ENCODE measurements at places on chromosomes 7 and 10.

- H3K27ac ChIP-seq: no peak overlapping the region
- no peaks in the 10 kb centered on the region for H3K27me3 ChIP-seq
These were observed 153.0 kb downstream of the PLCE1 start for GRCh38 chr10:94146746-94147145.

GRCh38 chr10:103265717-103266329, 11.1 kb upstream of the INA start:
- no peak overlapping the region for H3K4me3 ChIP-seq
- peaks cover 44% of the 10 kb centered on the region for H3K27me3 ChIP-seq
- H3K4me1 ChIP-seq: no peaks in the 10 kb centered on the region
- peak; percentile 72 for DNase-seq
- H3K36me3 ChIP-seq: peaks cover 2% of the 10 kb centered on the region
- no peak overlapping the region for H3K27ac ChIP-seq

- no peak overlapping the region for H3K4me3 ChIP-seq
- no peak for DNase-seq
- H3K4me1 ChIP-seq: no peaks in the 10 kb centered on the region
These were observed 37.6 kb downstream of the ARHGAP21 start for GRCh38 chr10:24685958-24686540.

GRCh38 chr7:157818701-157819454, 482.1 kb downstream of the DNAJB6 start:
- no peak for DNase-seq
- H3K27me3 ChIP-seq: no peaks in the 10 kb centered on the region
- H3K27ac ChIP-seq: no peak overlapping the region
- H3K36me3 ChIP-seq: no peaks in the 10 kb centered on the region

- no peak overlapping the region for H3K4me3 ChIP-seq
- DNase-seq: no peak
- H3K27ac ChIP-seq: no peak overlapping the region
These were observed 692.3 kb upstream of the GALNT17 start for GRCh38 chr7:70439651-70440050.

DNA sequence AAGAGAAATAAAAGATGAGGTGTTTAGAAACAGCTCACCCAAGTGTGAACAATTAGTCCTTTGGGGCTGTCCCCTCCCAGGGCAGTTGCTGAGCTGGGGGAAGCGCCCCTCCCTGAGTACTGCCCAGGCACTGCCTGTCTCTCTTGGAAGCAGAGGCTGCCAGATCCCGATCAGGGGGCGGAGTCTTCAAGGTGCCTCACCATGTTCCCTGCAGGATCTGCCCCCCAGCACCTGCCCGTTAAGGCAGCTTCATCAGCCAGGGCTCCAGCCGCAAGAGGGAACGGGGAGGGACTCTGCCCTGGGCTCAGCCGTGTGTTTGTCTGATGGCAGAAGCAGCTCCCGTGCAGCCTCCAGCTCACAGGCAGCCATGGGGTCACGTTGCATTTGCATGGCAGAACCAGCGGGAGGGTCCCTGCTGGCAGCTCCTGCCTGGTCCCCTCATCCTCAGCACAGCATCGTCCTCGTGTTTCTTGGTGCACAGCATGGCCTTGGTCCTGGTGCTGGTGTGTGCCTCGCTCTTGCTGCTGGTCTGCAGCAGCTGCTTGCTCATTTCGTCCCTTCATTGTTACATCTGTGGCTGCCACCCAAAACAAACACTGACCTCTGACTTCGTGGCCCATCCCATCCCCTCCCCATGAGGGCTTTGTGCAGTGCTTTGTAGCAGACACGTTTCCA, 10.7 kb upstream of the DPYSL4 start:
- DNase-seq: peak; percentile 16
- peaks cover 61% of the 10 kb centered on the region for H3K27me3 ChIP-seq
- H3K27ac ChIP-seq: no peak overlapping the region
- no peaks in the 10 kb centered on the region for H3K36me3 ChIP-seq
- H3K4me3 ChIP-seq: peak overlapping the region; percentile 35

- no peaks in the 10 kb centered on the region for H3K27me3 ChIP-seq
- no peak for DNase-seq
- no peak overlapping the region for H3K4me3 ChIP-seq
- H3K36me3 ChIP-seq: no peaks in the 10 kb centered on the region
These were observed 38.2 kb upstream of the BET1 start for GRCh38 chr7:94042381-94042780.

GRCh38 chr10:133347710-133348517, 741 bp downstream of the PRAP1 start:
- H3K27ac ChIP-seq: no peak overlapping the region
- DNase-seq: no peak
- H3K27me3 ChIP-seq: peaks cover 20% of the 10 kb centered on the region
- H3K36me3 ChIP-seq: peaks cover 2% of the 10 kb centered on the region

- peaks cover 3% of the 10 kb centered on the region for H3K4me1 ChIP-seq
- H3K4me3 ChIP-seq: no peak overlapping the region
- no peak for DNase-seq
These were observed 30.1 kb downstream of the TNS3 start for GRCh38 chr7:47551668-47552440.

DNA sequence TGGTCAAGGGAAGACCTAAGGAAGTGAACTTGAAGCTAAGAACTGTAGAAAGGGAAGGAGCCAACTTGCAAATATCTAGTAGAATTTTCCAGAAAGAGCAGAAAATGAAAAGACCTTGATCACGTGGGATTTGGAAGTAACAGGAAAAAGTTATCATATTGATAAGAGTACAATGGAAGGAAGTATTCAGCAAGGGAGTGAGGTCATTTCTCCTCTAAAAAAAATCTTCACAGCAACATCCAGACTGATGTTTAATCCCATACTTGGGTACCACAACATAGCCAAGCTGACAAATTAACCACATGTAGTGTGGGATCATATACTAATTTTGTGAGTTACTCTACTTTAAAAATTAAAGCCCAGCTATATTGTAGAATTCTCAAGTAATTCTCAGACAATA, 207.0 kb upstream of the CXCL12 start:
- H3K27ac ChIP-seq: no peak overlapping the region
- peaks cover 6% of the 10 kb centered on the region for H3K27me3 ChIP-seq
- peaks cover under 1% of the 10 kb centered on the region for H3K36me3 ChIP-seq

DNA sequence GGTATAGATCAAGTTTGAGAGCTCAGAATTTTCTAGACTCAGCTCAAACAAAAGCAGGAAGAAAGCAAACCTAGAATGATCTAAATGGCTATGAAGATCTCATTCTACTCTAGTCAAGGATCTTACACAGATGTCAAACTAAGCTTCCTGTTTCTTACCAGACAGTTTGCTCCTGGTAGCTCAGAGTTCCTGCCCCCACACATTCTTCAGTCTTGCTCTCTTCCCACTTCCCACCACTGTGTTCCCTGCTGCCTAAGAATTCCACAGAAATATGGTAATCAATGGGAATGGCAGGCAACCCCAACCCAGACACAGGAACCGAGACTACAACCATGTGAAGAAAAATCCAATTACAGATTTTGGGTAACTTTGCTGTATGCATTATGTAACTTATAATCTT, 133.4 kb upstream of the PTN start:
- peaks cover 7% of the 10 kb centered on the region for H3K4me1 ChIP-seq
- no peak for DNase-seq
- H3K36me3 ChIP-seq: peaks cover 3% of the 10 kb centered on the region
- no peak overlapping the region for H3K4me3 ChIP-seq

GRCh38 chr7:111107579-111107978, 16.7 kb downstream of the LRRN3 start:
- peaks cover 3% of the 10 kb centered on the region for H3K36me3 ChIP-seq
- no peak overlapping the region for H3K4me3 ChIP-seq
- no peak for DNase-seq

DNA sequence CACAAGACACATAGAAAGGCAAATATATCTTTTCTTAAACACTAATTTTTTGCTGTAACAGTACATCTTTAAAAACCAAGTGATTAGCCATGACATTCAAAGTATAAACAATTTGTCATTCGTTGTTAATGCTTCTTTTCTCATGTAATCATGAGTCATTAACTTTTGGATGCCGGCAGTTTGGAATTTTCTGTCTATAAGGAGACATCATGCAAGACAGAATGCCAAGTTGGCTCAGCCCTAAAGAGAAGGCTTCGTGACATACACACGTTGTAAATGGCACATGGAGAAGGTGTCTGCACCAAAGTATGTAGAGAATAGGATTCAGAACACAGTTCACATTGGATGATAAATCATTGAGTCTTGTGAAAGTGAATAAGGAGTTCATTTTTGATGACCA, 35.9 kb downstream of the CCDC3 start:
- H3K4me1 ChIP-seq: no peaks in the 10 kb centered on the region
- no peak overlapping the region for H3K27ac ChIP-seq
- peaks cover 2% of the 10 kb centered on the region for H3K36me3 ChIP-seq
- H3K4me3 ChIP-seq: no peak overlapping the region
- H3K27me3 ChIP-seq: no peaks in the 10 kb centered on the region
- DNase-seq: no peak

DNA sequence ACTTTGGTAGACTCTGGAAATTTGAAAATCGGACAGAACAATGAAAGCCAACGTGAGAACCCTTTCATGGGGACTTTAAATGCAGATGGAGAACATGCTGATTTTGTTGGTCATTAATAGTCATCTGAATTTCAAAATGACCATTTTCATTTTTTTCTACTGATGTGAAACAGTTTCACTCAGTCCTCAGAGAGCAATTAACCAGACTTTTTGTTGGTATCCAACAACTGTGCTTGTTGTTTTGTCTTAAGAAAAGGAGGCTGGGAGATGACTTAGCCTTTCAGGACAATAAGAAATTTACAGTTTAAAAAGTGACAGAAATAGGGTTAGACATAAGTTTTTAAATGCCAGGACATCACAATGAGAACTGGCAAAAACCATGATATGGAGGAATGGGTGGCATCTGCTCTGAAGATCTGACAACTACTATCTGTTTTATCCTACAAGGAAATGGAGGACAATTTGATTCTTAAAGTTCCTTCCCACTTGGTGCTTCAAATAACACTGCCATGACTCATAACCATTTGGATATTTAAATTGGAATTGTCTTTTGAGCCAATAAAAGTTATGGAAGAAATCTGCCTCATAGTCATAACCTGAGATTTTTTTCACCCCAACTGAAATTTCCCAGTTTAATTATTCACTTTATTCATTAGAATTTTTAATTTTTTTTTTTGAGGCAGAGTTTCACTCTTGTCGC, 87.2 kb upstream of the HPS1 start:
- DNase-seq: no peak
- H3K4me3 ChIP-seq: no peak overlapping the region
- no peak overlapping the region for H3K27ac ChIP-seq
- H3K36me3 ChIP-seq: no peaks in the 10 kb centered on the region
- H3K27me3 ChIP-seq: no peaks in the 10 kb centered on the region

DNA sequence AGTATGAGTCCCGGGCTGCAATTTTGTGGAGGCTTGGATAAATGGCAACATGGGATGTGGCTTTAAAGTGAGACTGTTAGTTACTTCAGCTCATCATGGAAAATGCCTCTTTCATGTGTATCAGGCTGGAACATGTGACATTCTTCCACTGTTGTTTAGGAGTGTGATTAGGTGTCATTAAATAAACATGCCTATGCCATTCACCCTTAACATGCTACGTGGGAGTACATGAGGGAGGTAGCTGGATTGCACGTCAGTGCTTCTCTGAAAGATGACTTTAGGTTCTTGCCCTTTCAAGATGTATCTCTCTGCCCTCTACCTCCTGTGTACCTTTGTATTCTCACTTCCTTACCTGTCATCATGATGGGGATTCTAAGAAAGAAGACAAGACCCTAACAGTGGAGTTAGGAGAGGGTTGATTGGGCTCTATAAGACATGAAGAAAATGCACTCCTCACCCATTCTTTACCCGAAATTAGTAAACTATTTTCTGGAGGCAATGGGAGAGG, 8.9 kb downstream of the AKR1E2 start:
- no peaks in the 10 kb centered on the region for H3K36me3 ChIP-seq
- no peak overlapping the region for H3K27ac ChIP-seq
- peaks cover 13% of the 10 kb centered on the region for H3K4me1 ChIP-seq

DNA sequence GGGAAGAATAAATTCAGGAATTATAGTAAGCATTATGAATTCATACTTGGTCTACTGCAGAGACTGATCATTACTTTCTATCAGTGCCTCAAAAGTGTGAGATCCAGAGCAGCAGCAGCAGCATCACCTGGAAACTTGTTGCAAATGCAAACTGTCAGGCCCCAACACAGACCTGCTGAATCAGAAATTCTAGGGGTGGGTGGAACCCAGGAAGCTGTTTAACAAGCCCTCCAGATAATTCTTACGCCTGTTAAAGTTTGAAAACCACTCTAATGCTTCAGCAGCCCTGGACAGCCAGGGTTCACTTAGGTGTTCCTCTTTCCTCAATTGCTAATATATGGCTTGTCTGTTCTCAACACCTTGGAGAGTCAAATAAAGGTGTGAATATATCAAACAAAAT, 19.5 kb downstream of the CACUL1 start:
- H3K4me3 ChIP-seq: no peak overlapping the region
- no peaks in the 10 kb centered on the region for H3K27me3 ChIP-seq
- no peak for DNase-seq
- peaks cover 17% of the 10 kb centered on the region for H3K4me1 ChIP-seq
- no peak overlapping the region for H3K27ac ChIP-seq

GRCh38 chr7:125184801-125185200, 255.2 kb upstream of the POT1 start:
- no peaks in the 10 kb centered on the region for H3K27me3 ChIP-seq
- H3K36me3 ChIP-seq: no peaks in the 10 kb centered on the region
- no peak overlapping the region for H3K27ac ChIP-seq
- H3K4me3 ChIP-seq: no peak overlapping the region
- DNase-seq: no peak

DNA sequence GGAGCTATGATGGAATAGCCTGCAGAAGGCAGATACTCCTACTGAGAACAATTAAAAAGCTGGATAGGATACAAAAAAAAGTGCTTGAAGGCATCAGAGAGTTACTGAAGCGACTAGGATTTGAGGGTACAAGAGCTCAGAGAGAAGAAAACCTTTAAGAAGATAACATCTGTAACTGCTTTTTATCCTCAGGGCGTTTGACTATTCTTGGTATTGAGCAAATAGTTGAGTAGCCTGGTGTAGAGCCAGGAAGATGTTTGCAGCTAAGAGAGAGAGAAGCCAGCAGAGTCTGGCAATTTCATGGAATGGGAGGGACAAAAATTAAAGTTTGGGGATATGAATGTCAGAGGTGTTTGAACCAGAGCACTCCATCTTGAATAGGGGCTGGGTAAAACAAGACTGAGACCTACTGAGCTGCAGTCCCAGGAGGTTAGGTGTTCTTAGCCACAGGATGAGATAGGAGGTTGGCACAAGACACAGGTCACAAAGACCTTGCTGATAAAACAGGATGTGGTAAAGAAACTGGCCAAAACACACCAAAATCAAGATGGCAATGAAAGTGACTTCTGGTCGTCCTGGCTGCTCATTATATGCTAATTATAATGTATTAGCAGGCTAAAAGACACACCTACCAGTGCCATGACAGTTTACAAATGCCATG, 428.8 kb downstream of the SH2D4B start:
- H3K36me3 ChIP-seq: no peaks in the 10 kb centered on the region
- no peaks in the 10 kb centered on the region for H3K27me3 ChIP-seq
- no peak overlapping the region for H3K4me3 ChIP-seq

- H3K36me3 ChIP-seq: no peaks in the 10 kb centered on the region
- no peak for DNase-seq
- no peak overlapping the region for H3K4me3 ChIP-seq
- H3K27ac ChIP-seq: no peak overlapping the region
These were observed 83.2 kb downstream of the HECTD2 start for GRCh38 chr10:91493313-91493712.
